ENCODE measurements at places on chromosomes 1 and 21.

DNA sequence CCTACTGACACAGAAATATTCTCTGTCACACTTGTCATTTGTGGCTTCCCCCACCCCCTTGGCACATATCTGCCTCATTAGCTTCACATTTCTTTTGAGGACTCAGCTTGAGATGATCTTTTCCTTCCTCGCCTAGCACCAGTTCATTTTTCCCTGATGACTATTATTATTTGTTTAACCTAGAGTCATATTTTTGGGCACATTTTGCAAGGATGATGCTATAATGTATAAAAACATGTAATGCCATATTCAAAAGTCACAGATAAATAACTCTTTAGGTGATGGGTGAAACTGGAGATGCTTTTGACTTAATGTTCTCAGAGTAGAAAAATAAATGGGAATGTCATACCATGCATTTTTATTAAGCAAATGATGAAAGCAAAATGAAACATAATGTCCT lies 202.7 kb downstream of the BACH1 start:
- DNase-seq: no peak

DNA sequence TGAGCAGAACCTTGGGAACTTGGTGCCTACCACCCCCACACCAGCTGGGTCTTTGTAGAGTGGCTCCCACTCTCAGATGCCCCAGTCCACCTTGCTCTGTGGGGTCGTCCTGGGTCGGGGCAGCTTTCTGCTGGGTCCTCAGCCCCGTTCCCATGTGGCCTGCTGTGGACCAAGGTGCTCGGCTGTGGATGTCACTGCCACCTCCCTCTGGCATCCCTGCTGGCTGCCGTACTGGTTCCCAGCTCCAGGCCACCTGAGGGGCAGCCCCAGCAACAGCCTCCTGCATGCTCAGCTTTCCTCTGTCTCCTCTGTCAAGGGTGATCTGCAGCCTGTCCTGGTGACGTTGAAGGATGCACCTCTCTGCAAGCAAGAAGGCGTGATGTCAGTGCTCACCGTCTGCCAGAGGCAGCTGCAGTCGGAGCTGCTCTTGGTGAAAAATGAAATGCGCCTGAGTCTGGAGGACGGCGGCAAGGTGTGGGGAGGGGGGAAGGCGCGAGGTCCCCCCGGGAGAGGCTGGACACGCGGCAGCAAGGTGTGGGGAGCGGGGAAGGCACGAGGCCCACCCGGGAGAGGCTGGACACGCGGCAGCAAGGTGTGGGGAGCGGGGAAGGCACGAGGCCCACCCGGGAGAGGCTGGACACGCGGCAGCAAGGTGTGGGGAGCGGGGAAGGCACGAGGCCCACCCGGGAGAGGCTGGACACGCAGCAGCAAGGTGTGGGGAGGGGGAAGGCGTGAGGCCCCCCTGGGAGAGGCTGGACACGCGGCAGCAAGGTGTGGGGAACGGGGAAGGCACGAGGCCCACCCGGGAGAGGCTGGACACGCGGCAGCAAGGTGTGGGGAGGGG lies 45.9 kb upstream of the DIP2A start:
- DNase-seq: no peak

GRCh38 chr1:40834968-40835545 lies 27.1 kb downstream of the CITED4 start:
- no peak for DNase-seq

- DNase-seq: no peak
Observed at GRCh38 chr1:43994071-43994470, 2.7 kb downstream of the CCDC24 start.

DNA sequence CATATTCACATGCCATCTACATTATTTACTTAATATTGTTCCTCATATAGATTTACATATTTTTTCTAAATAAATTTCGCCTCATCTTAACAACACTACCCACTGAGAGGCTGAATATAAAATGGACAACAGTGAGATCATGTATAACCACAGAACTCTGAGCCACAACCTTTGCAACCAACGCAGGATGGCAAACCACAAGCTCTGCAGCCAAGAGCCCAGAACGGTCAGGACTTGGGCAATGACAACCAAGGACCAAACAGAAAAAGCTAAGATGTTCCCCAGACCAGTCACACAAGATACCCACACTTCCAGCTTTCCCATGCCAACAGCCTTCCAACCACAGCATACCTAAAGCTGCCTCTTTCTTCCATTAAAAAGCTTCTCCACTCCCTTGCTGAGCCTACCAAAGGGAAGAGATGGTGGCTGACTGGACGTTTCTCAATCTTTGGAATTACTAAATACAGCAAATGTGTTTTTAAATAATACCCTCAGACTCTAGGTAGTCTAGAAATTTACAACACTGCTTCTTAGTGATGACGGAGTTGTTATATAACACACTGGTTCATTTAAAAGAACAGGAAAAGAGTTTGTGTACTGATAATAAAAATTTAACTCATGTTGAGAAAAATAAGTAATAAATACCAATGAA lies 117.9 kb downstream of the AKT3 start:
- no peak for DNase-seq

GRCh38 chr1:40078512-40079333 lies 18.3 kb downstream of the PPT1 start:
- DNase-seq: no peak

Data from activated CD8-positive, alpha-beta memory T cell treated with anti-CD3 and anti-CD28 coated beads for 1 hour (primary cell).